ENCODE measurements at places on chromosomes 7 and 10. TPM values are rescaled to one million over a fixed set of nuclear protein-coding genes. Genes with fewer than 3 reads are reported as not detected.

- no peaks in the 10 kb centered on the region for H3K4me1 ChIP-seq
- H3K4me3 ChIP-seq, result no peak overlapping the region
- no peaks in the 10 kb centered on the region for H3K36me3 ChIP-seq
- H3K27ac ChIP-seq, result no peak overlapping the region
Measured at GRCh38 chr10:99346247-99346646, 17.1 kb downstream of the CNNM1 start.

GRCh38 chr7:38858259-38858884 is 50.6 kb downstream of the VPS41 start:
- DNase-seq, result no peak
- H3K27me3 ChIP-seq, result no peaks in the 10 kb centered on the region
- H3K4me3 ChIP-seq, result no peak overlapping the region
- H3K27ac ChIP-seq, result no peak overlapping the region
- H3K36me3 ChIP-seq, result no peaks in the 10 kb centered on the region
- H3K4me1 ChIP-seq, result no peaks in the 10 kb centered on the region

DNA sequence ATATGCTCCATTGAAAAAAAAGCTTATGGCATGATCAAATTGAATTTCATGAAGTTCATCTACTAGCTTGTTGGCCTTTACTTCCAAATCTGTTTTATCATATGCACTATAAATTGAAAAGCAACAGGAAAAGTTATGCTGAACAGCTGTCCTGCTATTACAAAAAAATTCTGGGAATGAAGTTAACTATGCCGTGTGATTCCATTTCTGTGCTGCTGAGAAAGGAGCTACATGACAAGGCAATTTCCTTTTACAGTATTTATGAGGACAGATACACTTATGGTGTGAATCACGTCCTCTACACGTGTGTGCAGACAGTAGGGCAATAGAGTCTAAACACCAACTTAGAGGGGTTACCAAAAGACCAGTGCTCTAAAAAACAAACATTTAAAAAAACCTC is 426.5 kb upstream of the AKR1E2 start:
- DNase-seq, result no peak
- no peaks in the 10 kb centered on the region for H3K27me3 ChIP-seq
- H3K27ac ChIP-seq, result no peak overlapping the region
- no peaks in the 10 kb centered on the region for H3K4me1 ChIP-seq
- no peak overlapping the region for H3K4me3 ChIP-seq

DNA sequence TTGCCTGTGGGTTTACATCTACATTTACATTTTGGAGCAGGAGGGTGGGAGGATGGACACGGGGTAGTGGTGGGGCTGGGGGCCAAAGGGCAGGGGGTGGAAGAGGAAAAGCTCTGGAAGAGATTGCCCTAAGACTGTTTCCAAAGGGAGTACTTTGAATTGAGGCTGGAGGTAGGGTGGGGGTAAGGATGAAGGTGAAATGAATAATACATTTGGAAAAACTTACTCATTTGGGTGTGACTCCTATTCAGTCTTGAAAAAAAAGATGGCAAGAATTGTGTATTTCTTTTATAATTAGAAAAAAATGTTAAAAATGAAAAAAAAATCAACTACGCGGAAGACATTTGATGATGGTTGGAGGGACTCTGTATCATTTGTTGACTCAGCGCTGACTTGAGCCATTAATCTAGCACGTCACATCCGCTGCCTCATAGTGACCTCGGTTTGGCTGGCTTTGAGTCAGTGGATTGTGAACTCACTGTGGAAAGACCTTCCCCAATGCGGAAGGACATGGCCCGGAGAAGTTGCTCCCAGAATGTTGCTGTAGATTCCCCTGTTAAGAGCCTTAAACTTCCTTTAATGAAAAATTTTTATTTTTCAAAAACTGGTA is 2.8 kb downstream of the FAM180A start:
- DNase-seq, result no peak
- H3K36me3 ChIP-seq, result no peaks in the 10 kb centered on the region
- H3K27ac ChIP-seq, result peak overlapping the region; percentile 42
- H3K4me1 ChIP-seq, result peaks cover 19% of the 10 kb centered on the region
- no peak overlapping the region for H3K4me3 ChIP-seq

- peaks cover 58% of the 10 kb centered on the region for H3K4me1 ChIP-seq
- no peak overlapping the region for H3K4me3 ChIP-seq
- H3K27ac ChIP-seq, result no peak overlapping the region
- H3K27me3 ChIP-seq, result no peaks in the 10 kb centered on the region
Measured at GRCh38 chr7:137930581-137930980, 71.3 kb downstream of the CREB3L2 start.

- H3K4me3 ChIP-seq, result no peak overlapping the region
- DNase-seq, result no peak
- no peaks in the 10 kb centered on the region for H3K36me3 ChIP-seq
Measured at GRCh38 chr10:75654772-75655171, 223.3 kb downstream of the LRMDA start.

The NUTM2E gene
- total RNA-seq, result not detected

DNA sequence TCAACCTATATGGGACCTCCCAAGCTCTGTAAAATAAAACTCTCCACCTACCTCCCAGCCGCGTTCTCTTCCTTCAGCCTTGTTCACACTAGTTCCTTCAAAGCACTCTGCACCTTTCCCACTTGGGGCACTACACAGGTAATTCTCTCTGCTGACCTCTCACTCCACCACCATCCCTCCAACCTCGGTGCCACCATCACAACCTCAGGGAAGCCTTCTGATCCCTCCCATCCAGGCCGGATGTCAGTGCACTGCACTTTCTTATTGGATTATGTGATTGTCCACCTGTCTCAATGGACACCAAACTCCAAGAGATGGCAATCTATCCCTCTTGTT is 7.0 kb downstream of the LARP4B start:
- peaks cover 89% of the 10 kb centered on the region for H3K4me1 ChIP-seq
- H3K36me3 ChIP-seq, result peaks cover 11% of the 10 kb centered on the region
- no peak for DNase-seq
- H3K27me3 ChIP-seq, result no peaks in the 10 kb centered on the region
- no peak overlapping the region for H3K4me3 ChIP-seq
- no peak overlapping the region for H3K27ac ChIP-seq

DNA sequence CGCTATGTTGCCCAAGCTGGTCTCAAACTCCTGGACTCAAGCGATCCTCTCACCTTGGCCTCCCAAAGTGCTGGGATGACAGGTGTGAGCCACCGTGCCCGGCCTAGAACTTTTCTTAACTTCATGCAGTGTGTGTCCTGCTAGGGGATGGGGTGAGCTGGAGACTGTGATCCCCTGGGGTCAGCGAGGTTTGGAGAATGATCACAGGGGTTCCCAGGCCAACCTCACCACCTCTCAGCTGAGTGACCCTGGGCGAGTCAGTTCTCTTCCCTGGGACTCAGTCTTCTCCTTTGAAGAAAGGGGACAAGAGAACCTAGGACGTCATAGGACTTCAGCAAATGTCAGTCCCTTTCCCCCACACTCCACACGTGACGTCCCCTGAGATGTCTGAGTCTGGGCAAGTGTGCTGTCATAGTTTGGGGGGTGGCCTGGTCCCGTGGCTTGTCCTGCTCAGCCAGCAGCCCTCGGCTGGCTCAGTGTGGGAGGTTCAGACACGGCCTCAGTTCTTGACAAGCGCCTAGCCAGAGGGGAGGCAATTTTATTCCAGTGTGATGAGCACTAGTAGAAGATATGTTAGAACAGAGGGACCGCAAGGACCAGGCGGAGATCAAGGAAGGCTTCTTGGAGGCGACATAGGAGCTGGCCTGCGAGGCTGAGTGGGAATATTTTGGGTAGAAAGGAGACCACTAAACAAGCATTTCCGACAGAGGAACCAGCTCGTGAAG is 43.3 kb upstream of the ELN start:
- peak overlapping the region; percentile 83 for H3K27ac ChIP-seq
- H3K4me3 ChIP-seq, result no peak overlapping the region
- H3K27me3 ChIP-seq, result no peaks in the 10 kb centered on the region
- DNase-seq, result no peak
- peaks cover 49% of the 10 kb centered on the region for H3K4me1 ChIP-seq

- H3K4me1 ChIP-seq, result no peaks in the 10 kb centered on the region
- no peak overlapping the region for H3K4me3 ChIP-seq
- no peak for DNase-seq
- no peak overlapping the region for H3K27ac ChIP-seq
- no peaks in the 10 kb centered on the region for H3K36me3 ChIP-seq
Measured at GRCh38 chr7:26343320-26343832, 51.7 kb downstream of the SNX10 start.

The PRPS1L1 gene
- not detected for total RNA-seq

- no peak overlapping the region for H3K27ac ChIP-seq
- no peak overlapping the region for H3K4me3 ChIP-seq
- H3K4me1 ChIP-seq, result peaks cover 28% of the 10 kb centered on the region
- no peaks in the 10 kb centered on the region for H3K27me3 ChIP-seq
- no peaks in the 10 kb centered on the region for H3K36me3 ChIP-seq
Measured at GRCh38 chr7:134755422-134756022, 23.9 kb upstream of the CALD1 start.

The ANKMY2 gene
- 16.6 TPM for total RNA-seq

- no peak for DNase-seq
- H3K27ac ChIP-seq, result peak overlapping the region; percentile 73
- peaks cover 26% of the 10 kb centered on the region for H3K4me1 ChIP-seq
- no peaks in the 10 kb centered on the region for H3K36me3 ChIP-seq
- no peak overlapping the region for H3K4me3 ChIP-seq
- H3K27me3 ChIP-seq, result no peaks in the 10 kb centered on the region
Measured at GRCh38 chr10:13989616-13990015, 341.1 kb downstream of the FRMD4A start.

- no peaks in the 10 kb centered on the region for H3K36me3 ChIP-seq
- H3K4me1 ChIP-seq, result no peaks in the 10 kb centered on the region
- no peaks in the 10 kb centered on the region for H3K27me3 ChIP-seq
Measured at GRCh38 chr10:66180021-66180420, 745.8 kb upstream of the LRRTM3 start.

DNA sequence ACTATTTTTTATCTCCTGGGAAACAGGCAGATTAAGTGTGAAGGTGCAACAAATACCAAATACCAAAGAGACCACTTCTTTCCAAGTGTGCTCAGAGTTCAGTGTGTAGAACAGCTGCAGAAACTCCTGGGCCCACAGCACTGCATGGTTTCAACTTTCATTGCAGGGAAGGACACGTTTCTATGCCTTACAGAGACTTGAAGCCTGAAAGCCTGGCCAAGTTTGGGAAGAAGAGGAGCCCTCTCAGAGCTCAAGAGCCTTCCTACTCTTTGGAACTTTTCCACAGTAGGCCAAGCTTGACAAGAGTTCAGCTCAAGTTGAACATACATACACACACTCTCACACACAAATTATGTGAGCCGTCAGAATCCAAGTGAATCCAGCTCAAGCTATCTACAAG is 2.5 kb downstream of the HOXA4 start:
- DNase-seq, result no peak
- peak overlapping the region; percentile 99 for H3K27ac ChIP-seq
- H3K27me3 ChIP-seq, result no peaks in the 10 kb centered on the region
- peaks cover 80% of the 10 kb centered on the region for H3K4me1 ChIP-seq
- H3K36me3 ChIP-seq, result no peaks in the 10 kb centered on the region
- no peak overlapping the region for H3K4me3 ChIP-seq

DNA sequence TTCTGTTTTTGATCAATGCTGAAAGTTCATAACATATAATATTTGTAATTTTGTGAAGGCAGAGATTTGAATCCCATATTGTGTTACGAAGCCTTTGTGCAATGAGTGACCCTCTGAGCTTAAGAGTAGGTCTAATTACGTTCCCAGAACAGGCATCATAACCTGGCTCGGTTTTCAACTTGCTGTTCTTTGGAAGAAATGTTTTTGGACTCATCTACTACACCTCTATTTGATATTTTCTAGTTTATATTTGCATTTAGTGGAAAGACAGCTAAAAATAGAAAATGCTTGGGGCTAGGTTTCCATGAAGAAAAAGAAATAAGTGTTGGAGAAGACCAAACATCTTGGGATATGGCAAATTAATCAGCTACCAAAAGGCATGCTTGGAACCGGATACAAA is 234.8 kb downstream of the AGMO start:
- H3K4me1 ChIP-seq, result no peaks in the 10 kb centered on the region
- no peaks in the 10 kb centered on the region for H3K36me3 ChIP-seq

DNA sequence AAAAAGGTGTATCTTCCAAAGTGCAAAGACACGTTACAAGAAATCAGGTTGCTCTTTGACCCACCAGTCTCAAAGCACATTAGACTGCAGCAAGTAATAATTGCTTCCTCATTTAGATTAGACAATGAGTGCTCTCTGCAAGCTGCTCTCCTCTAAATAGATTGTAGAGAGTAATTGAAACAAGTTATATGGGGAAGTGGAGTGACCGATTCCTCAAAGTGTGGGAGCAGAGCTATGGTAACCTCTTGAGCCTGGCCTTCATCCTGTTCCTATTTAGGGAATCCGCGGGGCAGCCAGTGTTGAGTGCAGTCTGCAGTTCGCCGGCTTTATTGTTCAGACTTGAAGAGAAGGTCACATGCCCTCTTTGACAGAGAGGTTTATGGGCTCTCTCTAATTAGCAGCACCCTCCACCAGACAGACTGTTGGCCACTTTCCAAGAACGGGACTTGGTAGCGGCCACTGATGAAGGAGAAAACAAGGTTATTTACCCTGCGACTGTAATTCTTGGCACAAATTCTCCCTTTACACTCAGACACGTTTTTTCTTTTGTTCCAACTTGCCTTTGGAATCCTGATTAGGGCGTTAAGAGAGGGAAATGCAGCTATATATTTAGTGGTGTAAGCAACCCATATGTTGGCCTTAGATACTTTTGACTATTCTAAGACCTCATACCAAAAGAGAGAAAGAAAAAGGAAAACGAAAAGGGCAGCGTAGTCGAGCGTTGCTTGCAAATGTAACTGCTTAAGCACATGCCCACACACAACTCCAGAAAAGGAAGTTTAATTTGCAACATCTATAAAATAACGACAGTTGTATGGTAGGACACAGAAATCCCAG is 107.5 kb downstream of the REEP3 start:
- peak overlapping the region; percentile 72 for H3K4me3 ChIP-seq
- H3K36me3 ChIP-seq, result no peaks in the 10 kb centered on the region
- H3K27me3 ChIP-seq, result no peaks in the 10 kb centered on the region
- no peak for DNase-seq
- H3K27ac ChIP-seq, result peak overlapping the region; percentile 97

DNA sequence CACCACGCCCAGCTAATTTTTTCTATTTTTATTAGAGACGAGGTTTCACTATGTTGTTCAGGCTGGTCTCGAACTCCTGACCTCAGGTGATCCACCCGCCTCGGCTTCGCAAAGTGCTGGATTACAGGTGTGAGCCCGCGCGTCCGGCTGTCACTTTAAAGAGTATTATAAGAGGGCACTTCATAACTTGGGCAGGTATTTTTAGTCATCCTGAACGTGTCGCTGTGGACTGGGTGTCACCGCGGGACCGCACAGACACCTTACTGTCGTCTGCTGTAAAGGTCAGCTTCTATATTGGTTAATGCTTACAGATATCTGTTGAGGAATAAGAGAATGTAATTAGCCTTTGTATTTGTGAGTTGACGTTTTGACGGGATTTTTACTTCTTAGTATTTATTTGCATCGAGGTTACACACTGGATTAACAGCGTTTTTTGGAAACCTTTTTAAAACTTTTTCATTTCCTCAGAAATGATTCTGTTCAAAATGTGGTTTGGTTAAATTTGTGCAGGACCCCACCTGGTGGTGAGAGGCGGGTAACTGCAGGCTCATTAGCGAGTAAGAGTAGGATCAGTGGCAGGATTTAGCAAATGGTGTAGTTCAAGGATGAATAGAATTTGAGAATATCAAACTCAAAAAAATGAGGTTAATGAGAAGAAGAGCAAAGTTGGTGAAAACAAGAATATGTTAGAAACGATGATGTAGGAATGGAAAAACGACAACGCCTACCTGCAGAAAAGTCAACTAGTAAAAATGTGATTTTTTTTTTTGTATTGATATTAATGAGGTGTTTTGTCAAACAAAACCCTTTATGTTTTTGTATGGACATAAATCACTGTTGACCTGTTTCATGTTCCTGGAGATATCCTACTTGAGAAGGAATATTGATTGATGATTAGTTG is 3.2 kb downstream of the DNAJB6 start:
- DNase-seq, result no peak
- no peak overlapping the region for H3K4me3 ChIP-seq
- H3K4me1 ChIP-seq, result peaks cover 83% of the 10 kb centered on the region
- no peak overlapping the region for H3K27ac ChIP-seq
- no peaks in the 10 kb centered on the region for H3K27me3 ChIP-seq

The NFKB2 gene
- 42.2 TPM for total RNA-seq
